ENCODE measurements at places on chromosomes 4 and X.
A peak's percentile ranks its signal among the peaks of the same experiment; 100 is the strongest.

DNA sequence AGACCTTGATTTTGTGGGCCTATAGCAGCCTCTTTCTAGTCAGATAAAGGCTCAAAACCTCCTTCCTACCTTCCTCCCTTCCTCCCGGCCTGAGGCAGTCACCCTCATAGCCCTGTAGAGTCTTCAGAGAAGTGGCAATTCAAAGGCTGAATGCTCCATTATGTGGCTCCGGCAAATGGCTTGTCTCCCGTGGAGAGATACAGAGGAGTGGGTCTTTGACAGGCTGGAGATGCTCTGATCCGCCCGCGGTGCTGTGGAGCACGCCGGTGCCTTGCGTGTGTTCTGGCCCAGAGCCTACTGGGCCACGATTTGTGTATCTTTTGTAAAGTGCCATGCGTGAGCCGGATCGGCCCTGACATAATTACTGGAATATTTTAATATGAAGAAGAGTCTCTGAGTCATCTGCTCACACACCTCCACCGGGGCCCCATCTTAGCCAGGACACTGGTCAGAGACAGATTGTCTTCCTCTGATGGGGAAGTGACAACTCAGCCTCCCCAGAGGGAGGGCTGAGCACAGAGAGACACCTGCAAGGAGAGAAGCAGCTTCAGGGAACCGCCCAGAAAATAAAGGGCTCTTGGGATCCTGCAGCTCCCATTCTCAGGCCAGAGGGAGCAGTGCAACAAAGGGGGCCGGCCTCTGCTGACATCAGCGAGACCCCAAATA, 88.7 kb downstream of the DCTD start:
- no peak for DNase-seq

- DNase-seq: peak; percentile 2
Measured at GRCh38 chrX:132171478-132171877, 43.7 kb upstream of the FRMD7 start.

GRCh38 chr4:40264497-40264896, 67.7 kb downstream of the RHOH start:
- DNase-seq: no peak

DNA sequence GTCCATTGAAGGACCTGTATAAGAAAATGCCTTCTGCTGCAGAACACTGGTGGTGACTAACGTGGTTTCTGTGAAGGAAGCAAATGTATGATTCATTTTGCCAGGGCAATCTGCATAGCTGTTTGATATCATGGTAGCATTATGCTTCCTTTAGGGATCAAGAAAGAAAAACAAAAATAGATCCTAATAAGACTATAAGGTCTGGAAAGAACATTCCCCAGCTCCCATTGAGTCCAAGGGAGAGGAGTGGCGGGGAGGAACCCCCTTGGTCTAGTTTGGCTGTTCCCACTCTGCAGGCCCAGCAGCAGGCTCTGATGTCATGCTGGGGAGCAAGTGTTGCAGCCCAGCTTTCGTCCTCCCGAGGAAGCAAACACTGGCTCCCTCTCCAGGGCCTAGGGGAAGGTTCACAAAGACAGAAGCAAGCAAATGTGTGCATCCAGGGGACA, 154.5 kb upstream of the GALNT7 start:
- DNase-seq: no peak

- DNase-seq: no peak
Measured at GRCh38 chrX:155134255-155134654, 62.9 kb downstream of the BRCC3 start.

DNA sequence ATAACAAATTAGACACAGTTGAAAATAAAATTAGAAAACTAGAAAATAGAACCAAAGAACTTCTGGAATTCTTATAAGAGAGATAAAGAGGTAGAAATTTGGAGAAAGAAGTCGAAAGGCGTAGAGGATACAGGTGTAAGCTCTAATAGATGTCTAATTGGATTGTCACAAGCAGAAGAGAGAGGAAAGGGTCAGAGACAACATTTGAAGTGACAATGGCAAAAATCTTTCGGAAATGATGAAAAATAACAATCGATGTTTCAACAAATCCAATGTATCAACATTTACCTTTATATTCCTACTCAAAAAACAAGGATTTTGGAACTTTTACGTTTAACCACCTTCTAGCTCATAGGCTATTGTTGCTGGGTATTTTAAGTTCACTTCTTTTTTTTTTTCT, 3.8 kb downstream of the CXCL8 start:
- no peak for DNase-seq

- no peak for DNase-seq
Measured at GRCh38 chr4:24236532-24236931, 346.7 kb upstream of the PPARGC1A start.

GRCh38 chr4:32189130-32189529, 1469.0 kb downstream of the PCDH7 start:
- DNase-seq: no peak

GRCh38 chr4:82381235-82381634, 7.4 kb upstream of the HNRNPD start:
- DNase-seq: no peak

DNA sequence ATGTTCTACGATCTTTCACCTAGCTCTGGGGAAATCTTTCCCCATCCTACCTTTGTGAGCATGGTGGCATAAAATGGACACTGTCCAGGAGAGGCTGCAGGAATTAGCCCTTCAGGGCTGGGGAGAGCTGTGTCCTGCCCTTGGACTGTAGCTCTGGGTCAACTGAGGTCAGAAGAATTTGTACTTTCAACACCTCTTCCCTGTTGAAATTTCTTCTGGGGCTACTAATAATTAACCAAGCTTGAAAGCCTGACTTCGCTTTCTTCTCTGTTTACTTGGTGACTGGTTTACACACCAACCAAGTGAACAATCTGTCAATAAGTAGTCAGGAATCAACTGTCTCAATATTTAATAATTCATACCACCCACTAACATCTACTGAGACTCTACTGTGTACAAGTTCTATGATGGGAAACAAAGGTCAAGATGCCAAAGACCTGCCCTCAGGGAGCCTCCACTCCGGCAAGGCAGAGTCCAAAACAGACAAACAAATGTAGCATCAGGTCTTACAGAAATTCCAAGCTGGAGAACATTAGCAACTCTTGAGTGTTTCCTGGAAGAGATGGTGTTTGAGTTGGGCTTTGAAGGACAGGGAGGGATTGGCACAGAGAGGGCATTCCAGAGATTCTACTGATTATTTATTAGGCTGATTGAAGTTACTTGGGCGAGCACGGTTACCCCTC, 113.1 kb downstream of the ENPP6 start:
- DNase-seq: no peak

- no peak for DNase-seq
Measured at GRCh38 chr4:169351872-169352271, 81.1 kb upstream of the SH3RF1 start.

- no peak for DNase-seq
Measured at GRCh38 chr4:57911203-57911602, 801.0 kb upstream of the IGFBP7 start.

DNA sequence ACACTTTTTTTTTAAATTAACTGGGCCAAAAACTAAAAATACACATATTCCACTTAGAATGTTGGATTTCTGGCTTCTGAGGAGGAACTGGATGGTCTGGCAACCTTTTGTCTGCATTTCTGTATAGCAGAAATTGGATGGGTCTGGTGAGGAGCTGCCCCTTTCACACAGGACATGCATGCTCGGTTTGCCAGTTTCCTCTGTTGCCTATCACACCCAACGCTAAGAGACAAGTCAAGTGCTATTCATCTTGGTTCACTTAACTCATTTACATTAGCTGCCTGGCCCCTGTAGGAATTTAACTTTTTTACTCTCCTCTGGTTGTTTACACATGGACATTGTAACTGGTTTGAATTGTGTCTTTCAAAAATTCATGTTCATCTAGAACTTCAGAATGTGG, 195.7 kb downstream of the PACRGL start:
- DNase-seq: no peak

- DNase-seq: no peak
Measured at GRCh38 chr4:110970642-110971041, 347.8 kb upstream of the PITX2 start.

DNA sequence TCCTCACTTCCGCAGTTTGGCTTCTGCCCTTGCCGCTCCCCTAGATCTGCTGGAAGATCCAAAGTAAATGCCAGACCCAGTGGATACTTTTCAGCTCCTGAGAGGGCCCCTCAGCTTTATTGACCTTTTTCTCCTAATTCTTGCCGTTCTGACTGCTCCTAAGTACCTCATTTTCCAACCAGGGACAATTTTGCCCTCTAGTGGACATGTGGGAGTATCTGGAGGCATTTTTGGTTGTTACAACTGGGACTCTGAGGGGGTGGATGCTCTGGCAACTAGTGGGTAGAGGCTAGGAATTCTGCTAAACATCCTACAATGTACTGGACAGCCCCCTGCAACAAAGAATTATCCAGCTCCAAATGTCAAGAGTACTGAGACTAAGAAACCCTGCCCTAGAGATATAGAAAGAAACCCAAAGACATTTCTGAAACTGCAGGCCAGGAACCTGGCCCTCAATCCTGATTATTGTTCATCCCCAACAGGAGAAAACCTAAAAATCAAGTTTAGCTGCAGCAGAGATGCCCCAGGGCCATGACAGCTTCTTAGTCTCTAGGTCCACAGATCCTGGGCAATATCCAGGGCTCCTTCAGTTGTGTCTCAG, 3.4 kb downstream of the TEX13B start:
- DNase-seq: no peak

DNA sequence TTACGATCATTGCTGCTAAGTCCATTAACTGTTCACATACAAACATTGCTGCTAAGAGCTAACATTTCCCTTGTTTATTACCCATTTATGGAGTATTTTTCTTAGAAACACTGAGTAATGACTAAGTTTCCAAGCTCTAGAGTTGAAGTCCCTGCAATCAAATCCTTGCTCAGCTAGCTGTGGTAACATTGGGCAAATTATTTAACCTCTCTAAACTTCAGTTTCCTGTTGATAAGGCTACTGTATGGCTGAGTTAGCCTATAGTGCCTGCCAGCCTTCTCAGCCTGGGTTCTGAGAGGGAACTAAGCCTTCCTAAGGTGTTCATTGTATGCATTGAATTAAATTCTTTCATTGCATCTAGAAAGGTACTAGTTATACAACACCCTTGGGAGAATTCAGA, 15.2 kb upstream of the SCOC start:
- no peak for DNase-seq

GRCh38 chrX:71178908-71179307, 34.3 kb downstream of the NLGN3 start:
- DNase-seq: peak; percentile 77

DNA sequence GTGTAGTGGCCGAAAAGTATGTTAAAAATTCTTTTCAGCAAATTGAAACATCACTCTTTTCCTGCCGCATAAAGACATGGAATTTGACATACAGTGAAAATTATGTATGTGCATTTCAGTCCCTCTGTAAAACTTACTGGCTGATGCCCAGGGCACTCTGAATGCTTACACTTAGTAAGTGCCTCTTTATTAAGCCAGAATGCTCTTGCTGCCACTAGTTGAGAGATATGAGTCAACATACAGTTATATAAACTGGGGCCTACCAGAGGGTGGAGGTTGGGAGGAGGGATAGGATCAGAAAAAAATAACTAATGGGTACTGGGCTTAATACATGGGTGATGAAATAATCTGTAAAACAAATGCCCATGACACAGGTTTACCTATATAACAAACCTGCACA, 38.1 kb upstream of the TRPC5 start:
- DNase-seq: no peak

- DNase-seq: no peak
Measured at GRCh38 chrX:1172496-1172895, 40.0 kb downstream of the CRLF2 start.

Data from CD8-positive, alpha-beta T cell (primary cell).